ENCODE measurements at places on chromosomes 12 and 14.

DNA sequence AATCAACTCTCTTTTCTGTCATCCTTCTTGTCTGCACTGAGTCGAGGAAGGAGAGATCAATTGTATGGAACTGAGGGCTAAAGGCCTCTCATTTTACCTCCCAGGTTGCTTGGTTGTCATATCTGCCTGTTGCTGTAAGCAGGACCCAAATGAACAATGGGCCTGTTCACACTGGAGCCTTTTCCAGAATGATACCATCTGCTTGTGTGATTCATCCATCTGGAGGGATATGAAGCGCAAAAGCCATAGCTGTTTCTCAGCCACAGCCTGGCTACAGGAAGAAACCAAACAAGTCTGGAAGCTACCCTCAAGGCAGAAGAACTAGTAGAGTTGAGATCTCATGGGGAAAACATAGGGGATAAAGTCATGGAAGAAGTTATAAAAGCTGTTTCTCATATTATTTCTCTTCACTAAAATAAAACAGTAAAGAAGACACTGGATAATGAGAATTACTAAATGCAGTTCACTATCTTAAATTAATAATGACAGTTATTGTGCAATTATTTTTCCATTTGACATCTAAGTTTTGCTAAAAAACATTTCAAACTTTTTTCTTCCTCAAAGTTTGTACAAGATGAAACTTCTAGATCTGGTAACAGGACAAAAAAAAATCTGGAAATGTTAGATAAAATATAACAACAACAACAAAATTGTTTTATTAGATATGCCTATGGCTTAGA is 106.3 kb downstream of the SPTSSA start:
- no peak for DNase-seq

DNA sequence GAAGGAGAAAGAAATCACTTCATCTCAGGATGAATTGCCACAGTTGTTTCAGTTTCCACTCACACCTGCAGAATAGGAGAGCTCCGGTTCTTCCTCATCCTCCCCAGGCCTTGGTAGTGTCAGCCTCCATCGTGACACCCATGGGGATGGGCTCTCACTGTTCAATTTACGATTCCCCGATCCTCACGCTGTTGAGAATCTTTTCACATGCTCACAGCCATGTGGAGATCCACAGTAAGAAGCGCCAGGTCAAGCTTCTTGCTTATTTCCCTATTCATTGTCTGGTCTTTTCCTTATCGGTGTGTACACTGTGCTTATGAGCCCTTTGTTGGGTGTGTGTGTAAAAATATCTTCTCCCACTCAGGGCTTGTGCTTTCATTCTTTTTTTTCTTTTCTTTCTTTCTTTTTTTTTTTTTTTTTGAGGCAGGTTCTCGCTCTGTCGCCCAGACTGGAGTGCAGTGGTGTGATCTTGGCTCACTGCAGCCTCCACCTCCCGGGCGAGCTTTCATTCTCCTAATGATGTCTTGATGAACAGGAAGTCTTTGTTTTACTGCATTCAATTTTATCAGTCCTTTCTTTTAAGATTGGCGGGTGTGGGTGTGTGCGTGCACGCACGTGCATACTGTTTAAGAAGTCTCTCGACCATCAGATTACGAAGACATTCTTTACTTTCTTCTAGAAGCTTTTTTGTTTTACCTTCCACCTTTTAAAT is 21.5 kb downstream of the RIN3 start:
- no peak for DNase-seq

GRCh38 chr14:49679271-49679670 is 8.7 kb downstream of the POLE2 start:
- DNase-seq = no peak

DNA sequence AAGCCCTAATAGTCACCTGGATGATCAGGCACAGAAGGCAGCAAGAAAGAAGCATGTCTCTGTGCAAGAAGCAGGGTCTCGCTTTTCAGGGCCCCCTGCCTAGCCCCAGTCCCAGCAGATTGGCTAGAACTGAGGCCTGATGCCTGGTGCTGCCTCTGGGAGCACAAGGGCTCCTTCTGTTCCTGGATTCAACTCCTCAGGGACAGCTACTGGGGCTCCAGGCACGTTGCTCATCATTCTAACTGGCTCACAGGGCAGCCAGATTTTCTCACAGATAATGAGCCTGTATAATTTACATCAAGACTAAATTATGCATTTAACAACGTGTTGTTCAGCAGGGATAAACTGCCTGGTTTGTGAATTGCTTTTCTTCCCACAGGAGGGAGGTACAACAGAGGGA is 106.5 kb upstream of the PLXNC1 start:
- DNase-seq = no peak

- no peak for DNase-seq
Observed at GRCh38 chr12:75477137-75477536, 3.4 kb upstream of the GLIPR1 start.

DNA sequence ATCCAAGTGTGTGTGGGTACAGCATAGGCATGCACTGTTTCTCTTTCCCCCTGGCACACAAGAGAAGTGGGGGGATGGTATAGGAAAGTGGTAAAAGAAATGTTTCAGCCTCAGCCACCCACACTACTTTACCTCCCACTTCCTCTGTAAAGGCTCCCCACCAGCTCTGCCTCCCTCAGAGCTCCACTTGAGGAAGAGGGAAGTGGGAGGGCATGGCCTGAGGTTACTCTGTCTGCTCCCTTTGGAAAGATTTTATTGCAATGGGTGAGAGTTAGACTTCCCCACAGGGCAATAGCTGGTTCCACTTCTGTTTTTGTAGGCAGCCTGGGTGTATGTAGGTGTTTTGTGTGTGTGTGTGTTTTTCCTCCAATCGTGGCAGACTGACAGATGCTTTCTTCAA is 145.3 kb downstream of the SSPN start:
- DNase-seq = no peak

DNA sequence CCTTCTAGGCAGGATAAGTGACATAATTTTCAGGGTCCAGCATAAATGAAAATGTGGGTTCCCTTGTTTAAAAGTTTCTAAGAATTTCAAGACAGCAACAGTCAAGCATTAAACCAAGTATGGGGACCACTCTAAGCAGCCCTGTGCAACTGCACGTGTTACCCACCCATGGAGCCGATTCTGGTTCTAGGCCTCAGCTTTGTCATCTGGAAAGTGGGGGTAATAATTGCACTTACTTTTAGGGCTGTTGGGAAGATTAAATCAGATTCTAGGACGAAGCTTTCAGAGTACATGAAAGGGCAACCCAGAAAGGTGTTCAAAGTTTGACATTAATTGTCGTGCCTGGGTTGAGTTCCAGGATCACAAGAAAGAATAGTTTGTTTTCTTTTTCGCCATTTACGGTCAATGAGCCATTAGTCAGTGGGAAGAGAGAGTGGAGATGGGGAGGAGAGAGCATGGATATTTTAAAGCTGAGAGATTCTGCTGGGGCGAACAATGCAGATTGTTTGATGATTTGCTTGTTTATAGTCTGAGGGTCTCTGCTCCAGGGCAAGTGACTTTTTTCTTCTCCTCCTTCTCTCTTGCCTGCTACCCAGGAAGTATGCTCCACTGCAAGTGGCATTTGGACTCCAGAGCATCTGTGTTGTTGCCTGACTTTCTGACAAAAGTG is 10.7 kb upstream of the PPFIBP1 start:
- DNase-seq = no peak

DNA sequence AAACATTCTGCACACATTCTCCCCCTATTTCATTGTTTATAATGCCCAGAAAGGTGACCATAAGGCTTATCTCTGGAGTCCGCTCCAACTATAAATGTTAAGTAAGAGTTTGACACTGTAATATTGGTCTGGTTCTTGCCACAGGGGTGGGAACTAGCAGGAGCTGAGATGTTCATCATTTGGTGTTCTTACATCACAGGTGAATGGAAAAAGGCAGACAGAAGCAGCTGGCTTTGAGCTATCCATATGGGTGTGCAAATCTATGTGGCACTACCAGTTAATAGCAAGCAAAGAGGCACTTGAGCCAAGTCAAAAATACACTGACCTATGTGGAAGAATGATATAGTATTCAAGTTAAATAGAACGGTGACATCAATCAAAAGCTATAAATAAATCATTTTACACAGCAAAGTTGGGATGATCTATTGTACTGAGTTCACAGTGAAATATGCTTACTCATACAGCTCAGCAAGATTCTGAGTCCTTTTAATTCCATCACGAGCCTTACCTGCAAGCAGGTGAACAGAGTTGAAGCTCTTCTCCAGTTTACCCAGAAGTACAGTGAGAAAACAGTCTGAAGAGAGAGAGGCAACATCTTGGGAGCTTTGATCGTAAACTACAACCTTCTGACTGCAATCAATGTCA is 43.2 kb downstream of the DUSP16 start:
- DNase-seq = no peak

DNA sequence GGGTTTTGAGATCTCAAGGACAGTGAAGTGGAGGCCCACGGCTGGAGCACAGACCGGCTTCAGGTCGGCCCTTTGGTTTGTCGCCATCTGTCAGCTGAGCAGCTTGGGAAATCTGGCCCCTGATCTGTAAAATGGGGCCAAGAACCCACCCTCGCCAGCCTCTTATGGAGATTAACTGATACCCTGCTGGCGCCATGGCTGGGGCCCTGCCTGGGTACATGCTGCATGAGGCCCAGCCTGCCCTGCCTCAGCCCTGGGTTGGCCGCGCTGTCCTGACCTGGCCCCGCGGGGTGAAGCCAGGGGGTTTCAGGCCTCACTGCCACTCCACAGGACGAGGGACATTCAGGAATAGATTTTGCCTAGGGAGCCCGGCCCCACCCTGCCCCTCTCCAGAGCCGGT is 33.9 kb upstream of the MEG3 start:
- no peak for DNase-seq

DNA sequence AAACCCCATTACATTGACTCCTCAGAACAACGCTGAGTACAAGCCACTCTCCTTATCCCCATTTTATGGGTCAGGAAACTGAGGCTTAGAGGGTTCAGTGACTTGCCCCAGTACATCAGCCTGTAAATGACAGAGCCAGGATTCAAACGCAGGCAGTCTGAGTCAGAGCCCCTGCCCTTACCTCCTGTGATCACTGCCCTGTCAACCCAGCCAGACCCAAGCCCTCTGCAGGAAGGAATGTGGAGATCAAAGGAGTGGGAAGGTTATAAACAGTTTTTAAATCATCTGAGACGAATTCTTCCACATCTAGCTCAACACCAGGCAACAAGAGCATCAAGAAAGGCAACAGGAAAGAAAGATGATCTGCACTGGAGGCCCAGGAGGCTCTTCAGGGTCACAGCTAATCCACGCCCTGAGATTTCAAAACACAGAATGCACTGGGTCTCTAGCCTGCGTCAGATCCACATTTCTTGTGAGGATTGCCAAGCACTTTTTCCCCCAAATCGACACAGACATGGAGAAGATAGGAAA is 38.5 kb downstream of the SPTB start:
- DNase-seq = no peak

DNA sequence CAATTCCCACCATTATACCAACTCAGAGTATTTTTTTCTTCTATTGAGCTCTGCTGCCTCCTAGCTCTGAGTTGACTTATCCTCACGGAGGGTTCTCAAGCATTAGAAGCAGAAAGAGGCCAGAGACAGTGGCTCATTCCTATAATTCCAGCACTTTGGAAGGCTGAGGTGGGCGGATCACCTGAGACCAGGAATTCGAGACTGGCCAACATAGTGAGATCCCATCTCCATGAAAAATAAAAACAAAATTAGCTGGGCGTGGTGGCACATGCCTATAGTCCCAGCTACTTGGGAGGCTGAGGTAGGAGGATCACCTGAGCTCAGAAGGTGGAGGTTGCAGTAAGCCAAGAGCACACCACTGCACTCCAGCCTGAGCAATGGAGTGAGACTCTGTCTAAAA is 21.0 kb downstream of the HPD start:
- DNase-seq = no peak

GRCh38 chr12:12460935-12461922 is 101.4 kb downstream of the DUSP16 start:
- no peak for DNase-seq

DNA sequence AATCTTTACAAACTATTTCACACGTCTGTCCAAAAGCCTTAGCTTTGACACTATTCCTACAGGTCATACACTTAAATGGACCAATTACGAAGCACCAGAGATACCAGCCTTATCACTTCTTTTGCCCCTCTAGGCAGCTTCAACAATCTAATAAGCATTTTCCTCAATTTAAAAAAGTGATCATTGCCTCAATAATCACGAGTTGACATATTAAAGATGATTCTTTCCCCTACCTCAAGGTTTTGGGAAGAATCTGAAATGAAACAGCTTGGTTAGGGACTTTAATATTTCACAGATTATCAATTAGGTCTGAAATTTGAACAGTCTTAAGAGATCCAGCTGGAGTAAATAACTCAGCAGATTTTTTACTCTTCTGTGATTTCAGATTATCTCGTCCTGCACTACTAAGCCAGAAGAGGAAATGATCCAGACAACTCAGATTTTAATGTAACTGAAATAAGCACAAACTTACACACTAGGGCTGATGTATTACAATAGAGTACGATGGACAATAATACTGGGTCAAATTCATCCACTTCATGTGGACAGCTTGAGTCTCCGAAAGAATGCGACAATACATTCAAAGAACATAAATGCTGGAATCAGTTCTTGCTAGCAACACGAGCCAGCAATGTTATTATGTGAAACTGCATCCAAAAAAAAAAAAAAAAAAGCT is 15.9 kb downstream of the UBE2N start:
- no peak for DNase-seq

GRCh38 chr14:91257328-91258010 is 13.0 kb upstream of the GPR68 start:
- no peak for DNase-seq

DNA sequence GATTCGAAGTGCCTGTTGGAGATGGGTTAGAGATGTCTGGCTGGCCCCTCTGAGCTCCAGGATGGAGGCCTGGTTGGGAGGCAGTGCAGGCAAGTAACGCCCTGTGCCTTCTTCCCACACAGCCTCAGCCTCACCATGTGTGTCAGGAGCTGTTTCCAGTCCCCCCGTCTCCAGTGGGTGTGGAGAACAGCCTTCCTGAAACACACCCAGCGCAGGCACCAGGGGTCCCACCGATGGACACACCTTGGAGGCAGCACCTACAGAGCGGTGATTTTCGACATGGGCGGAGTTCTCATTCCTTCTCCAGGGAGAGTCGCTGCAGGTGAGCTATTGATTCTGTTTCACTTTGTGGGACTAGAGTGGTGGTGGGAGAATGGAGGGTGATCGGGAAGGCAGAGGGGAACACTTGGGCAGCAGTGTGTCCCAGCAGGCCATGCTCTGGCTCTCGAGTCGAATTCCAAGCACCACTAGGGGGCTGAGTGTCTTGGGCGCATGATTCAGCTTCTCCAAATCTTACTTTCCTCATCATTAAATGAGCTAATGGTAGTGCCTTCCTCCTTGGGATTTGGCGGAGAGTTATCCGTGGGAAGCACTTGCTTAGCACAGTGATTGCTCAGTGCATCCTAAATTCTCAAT is 6.8 kb downstream of the ACAD10 start:
- no peak for DNase-seq

Data from NCI-H1048 (cell line).